ENCODE measurements at places on chromosomes 3 and 15. TPM values are rescaled to one million over a fixed set of nuclear protein-coding genes. Genes with fewer than 3 reads are reported as not detected.

Gene ILDR1
- total RNA-seq: 1.6 TPM

Gene ROPN1
- not detected for total RNA-seq

Gene MST1R
- total RNA-seq: 20.4 TPM

Gene SH3GL3
- total RNA-seq: 1.1 TPM

Gene GP5
- under 0.01 TPM for total RNA-seq

Gene ANKRD63
- total RNA-seq: not detected

Gene STRIT1
- not detected for total RNA-seq

Gene SLC28A1
- not detected for total RNA-seq

Gene STAC
- 1.1 TPM for total RNA-seq

Gene C2CD4A
- 1.3 TPM for total RNA-seq

Gene TEX9
- 2.6 TPM for total RNA-seq

Gene DUOXA2
- not detected for total RNA-seq

Gene PYGO1
- 1.3 TPM for total RNA-seq

Gene IGSF11
- total RNA-seq: 0.13 TPM

Gene EPHB3
- 16.8 TPM for total RNA-seq

Gene CD200
- 0.13 TPM for total RNA-seq

Gene ZMYND10
- 0.13 TPM for total RNA-seq

Gene MEIS2
- total RNA-seq: 10.9 TPM

Gene RIOX2
- total RNA-seq: 40.3 TPM

Gene PTX3
- total RNA-seq: 0.90 TPM

Gene ATP13A5
- not detected for total RNA-seq

Gene ISL2
- 0.26 TPM for total RNA-seq

Gene RASGRP1
- total RNA-seq: 0.64 TPM

Gene CYP11A1
- total RNA-seq: not detected

Gene PROS1
- total RNA-seq: 4.2 TPM

Gene PPP2R3A
- 6.1 TPM for total RNA-seq

Gene TRIM42
- not detected for total RNA-seq

Gene PTH1R
- not detected for total RNA-seq

Gene FETUB
- not detected for total RNA-seq

Gene FGD5
- total RNA-seq: not detected

Gene SQOR
- total RNA-seq: 310 TPM

Gene SNRPN
- 117 TPM for total RNA-seq

Gene RASGRF1
- under 0.01 TPM for total RNA-seq

Gene ARRDC4
- 3.9 TPM for total RNA-seq

Gene FBXO40
- not detected for total RNA-seq

Gene TRPM1
- under 0.01 TPM for total RNA-seq

Gene LRRIQ4
- not detected for total RNA-seq

All from bronchial epithelial cell (primary cell).